Activated T-helper 1 cell treated with anti-CD3 and anti-CD28 coated beads, Interleukin-12 subunit alpha, Interleukin-12 subunit beta, Interleukin-2, Interleukin-4 antibody, amounts not matched to agents 30 ng/mL and 10 ng/mL and 1 ng/mL, durations not matched to agents 14 hours and 24 hours and 36 hours (primary cell): ENCODE measurements at places on chromosomes 1 and 21. TPM values are rescaled to one million over a fixed set of nuclear protein-coding genes. Genes with fewer than 3 reads are reported as not detected.

Gene NME7
- total RNA-seq, result 13.9 and 25.8 TPM in 2 replicates

DNA sequence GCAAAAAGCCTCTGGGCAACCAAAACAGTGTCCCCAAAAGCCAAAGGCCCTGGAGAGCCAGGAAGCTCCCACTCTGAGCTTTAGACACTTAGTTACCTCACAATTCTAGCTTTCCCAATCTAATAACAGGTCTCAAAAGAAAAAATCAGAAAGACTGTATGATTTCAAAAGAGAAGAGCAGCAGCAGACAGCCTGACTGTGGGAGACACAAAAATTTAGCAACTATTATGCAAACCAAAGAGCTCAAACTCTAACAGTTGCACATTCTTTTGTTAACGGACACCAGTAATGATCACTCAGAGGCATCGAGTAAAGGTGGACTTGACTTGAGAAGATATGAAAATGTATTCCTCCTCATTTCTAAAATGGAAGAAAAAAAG, 160.1 kb downstream of the SLC45A1 start:
- peaks cover 13% of the 10 kb centered on the region for H3K36me3 ChIP-seq
- no peak overlapping the region for H3K4me3 ChIP-seq

- H3K27ac ChIP-seq, result peak overlapping the region; percentile 31
- peaks cover 28% of the 10 kb centered on the region for H3K4me1 ChIP-seq
- peak; percentile 5 for DNase-seq
- peaks cover 8% of the 10 kb centered on the region for H3K27me3 ChIP-seq
- H3K4me3 ChIP-seq, result no peak overlapping the region
These were observed 80.0 kb downstream of the NDUFS5 start for GRCh38 chr1:39105841-39106765.

DNA sequence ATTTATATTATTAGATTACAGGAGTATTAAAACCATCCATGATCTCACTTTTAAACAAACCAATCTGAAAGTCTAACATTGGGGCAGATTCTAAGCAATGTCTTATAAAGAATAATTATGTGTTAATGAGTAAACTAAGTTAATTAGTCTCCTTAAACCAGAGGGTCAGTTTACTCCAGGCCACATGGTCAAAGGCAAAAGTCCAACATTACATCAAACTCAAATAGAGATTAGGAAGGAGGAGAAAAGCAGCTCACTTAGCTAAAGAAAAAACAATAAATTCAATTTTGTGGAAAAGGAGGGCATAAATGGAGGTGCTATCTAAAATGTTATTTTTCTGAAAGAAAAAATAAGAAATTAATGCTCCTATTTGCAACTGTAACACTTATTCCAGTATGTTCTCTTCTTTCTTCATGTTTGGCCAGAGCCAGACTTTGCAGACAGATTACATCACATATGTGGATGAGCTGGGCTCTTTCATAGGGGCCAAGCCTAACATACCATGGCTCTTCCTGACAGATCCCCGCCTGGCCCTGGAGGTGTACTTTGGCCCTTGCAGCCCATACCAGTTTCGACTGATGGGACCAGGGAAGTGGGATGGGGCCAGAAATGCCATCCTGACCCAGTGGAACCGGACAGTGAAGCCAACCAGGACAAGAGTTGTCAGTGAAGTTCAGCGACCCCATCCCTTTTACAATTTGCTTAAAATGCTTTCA, 24.3 kb upstream of the FMO2 start:
- H3K27ac ChIP-seq, result no peak overlapping the region
- peaks cover 5% of the 10 kb centered on the region for H3K27me3 ChIP-seq
- no peak overlapping the region for H3K4me3 ChIP-seq
- H3K36me3 ChIP-seq, result no peaks in the 10 kb centered on the region
- no peaks in the 10 kb centered on the region for H3K4me1 ChIP-seq

- H3K27me3 ChIP-seq, result peaks cover 9% of the 10 kb centered on the region
- H3K4me1 ChIP-seq, result peaks cover 6% of the 10 kb centered on the region
- no peak overlapping the region for H3K27ac ChIP-seq
- no peak for DNase-seq
- H3K36me3 ChIP-seq, result no peaks in the 10 kb centered on the region
- H3K4me3 ChIP-seq, result no peak overlapping the region
These were observed 148.5 kb downstream of the GDAP2 start for GRCh38 chr1:117780687-117781475.

GRCh38 chr21:39047046-39047445, 136.2 kb downstream of the PSMG1 start:
- H3K4me1 ChIP-seq, result no peaks in the 10 kb centered on the region
- H3K4me3 ChIP-seq, result no peak overlapping the region
- H3K27ac ChIP-seq, result no peak overlapping the region
- H3K36me3 ChIP-seq, result no peaks in the 10 kb centered on the region

DNA sequence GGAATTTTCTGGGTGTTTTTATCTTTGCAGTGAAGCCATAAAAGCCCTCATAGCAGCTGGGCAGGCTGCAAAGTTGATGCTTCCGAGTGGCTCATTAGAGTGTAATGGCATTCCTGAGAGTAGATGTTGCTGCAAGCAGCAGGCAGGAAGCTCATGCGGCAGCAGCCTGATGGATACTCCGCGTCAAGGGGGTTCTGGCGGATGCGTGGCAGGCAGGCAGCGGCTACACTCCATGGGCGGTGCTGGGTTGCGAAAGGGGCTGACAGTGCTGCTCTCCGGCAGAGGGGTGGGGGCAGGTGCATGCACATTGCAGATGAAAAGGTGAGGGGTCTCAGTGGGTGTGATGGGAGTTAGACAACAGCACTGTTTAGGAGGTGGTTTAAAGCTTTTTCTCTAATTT, 93.2 kb upstream of the AJAP1 start:
- no peaks in the 10 kb centered on the region for H3K36me3 ChIP-seq
- no peak overlapping the region for H3K4me3 ChIP-seq
- no peak for DNase-seq
- peaks cover 2% of the 10 kb centered on the region for H3K27me3 ChIP-seq

GRCh38 chr1:78715181-78715661, 65.6 kb downstream of the IFI44 start:
- H3K27me3 ChIP-seq, result peaks cover 10% of the 10 kb centered on the region
- no peaks in the 10 kb centered on the region for H3K4me1 ChIP-seq
- H3K36me3 ChIP-seq, result no peaks in the 10 kb centered on the region
- no peak overlapping the region for H3K27ac ChIP-seq
- H3K4me3 ChIP-seq, result no peak overlapping the region

DNA sequence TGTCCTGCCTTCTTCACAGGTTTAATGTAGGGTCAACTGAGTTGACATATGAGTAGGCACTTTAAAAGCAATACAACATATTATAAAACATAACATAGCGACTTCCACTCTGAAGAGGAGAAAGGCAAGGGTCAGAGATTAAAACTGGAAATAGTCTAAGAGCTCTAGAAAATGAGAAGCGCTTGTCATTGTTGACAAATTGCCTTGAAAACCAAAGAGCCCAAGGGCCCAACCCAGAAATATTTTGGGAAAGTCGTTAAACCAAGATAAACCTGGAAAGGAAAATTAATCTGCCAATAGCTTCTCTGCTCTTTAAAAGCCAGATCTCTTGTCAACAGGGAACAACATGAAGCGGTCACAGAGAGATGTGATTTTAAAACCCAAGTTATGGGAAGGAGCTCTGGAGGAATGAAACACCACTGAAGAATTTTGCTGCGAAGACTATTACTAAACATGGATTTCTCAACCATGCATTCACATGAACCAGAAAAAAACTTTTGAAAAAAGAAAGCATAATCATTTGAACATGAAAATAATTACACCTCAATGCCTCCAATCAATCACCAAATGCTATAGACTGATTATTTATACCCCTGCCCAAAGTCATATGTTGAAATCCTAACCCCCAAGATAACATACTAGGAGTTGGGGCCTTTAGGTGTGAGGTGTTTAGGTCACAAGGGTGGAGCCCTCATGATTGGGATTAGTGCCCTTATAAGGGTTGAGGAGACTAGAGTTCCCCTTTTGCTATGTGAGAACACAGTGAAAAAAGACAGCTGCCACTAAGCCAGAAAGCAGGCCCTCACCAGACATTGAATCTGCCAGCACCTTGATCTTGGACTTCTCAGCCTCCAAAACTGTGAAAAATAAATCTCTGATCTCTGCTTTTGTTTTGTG, 33.0 kb upstream of the MTF1 start:
- no peak overlapping the region for H3K4me3 ChIP-seq
- H3K27me3 ChIP-seq, result no peaks in the 10 kb centered on the region
- H3K36me3 ChIP-seq, result peaks cover 10% of the 10 kb centered on the region
- no peak for DNase-seq

DNA sequence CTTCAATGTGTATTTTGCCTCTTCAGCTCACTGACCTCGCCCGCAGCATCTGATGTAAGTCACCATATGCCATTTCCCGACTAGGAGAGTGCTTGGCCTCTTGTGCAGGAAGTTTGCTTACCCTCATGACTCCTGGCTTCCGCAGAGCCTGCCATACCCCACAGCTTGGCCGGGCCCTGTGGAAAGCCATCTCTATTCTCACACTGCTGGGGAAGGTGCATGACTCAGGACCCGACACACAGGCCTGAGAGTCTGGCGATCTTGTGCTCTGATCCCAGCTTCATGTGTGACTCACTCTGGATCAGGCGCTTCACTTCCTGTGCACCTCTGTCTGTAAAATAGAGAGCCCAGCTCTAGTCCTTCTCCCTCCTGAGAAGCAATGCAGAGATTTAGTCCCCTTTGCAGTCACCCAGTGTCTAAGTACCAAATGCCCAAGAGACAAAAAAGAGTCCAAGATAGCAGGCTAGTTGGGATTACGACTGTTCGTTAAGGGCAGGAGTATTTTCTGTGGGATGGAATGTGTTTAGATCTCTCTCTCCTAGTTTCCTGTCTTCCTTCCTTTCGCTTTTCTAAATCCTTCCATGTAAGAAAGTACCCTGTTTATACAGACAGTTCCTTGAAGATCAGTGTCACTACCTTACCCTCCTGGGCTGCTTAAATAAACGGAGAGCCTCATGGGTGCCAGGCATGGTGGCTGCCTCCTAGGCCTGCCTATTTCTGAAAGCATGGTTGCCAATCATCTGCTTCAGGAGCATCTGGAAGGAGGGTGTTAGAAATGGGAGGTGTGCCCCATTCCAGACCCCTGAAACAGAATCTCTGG, 62.8 kb upstream of the KIF26B start:
- H3K4me1 ChIP-seq, result no peaks in the 10 kb centered on the region
- no peak overlapping the region for H3K27ac ChIP-seq
- no peak overlapping the region for H3K4me3 ChIP-seq
- no peaks in the 10 kb centered on the region for H3K36me3 ChIP-seq

DNA sequence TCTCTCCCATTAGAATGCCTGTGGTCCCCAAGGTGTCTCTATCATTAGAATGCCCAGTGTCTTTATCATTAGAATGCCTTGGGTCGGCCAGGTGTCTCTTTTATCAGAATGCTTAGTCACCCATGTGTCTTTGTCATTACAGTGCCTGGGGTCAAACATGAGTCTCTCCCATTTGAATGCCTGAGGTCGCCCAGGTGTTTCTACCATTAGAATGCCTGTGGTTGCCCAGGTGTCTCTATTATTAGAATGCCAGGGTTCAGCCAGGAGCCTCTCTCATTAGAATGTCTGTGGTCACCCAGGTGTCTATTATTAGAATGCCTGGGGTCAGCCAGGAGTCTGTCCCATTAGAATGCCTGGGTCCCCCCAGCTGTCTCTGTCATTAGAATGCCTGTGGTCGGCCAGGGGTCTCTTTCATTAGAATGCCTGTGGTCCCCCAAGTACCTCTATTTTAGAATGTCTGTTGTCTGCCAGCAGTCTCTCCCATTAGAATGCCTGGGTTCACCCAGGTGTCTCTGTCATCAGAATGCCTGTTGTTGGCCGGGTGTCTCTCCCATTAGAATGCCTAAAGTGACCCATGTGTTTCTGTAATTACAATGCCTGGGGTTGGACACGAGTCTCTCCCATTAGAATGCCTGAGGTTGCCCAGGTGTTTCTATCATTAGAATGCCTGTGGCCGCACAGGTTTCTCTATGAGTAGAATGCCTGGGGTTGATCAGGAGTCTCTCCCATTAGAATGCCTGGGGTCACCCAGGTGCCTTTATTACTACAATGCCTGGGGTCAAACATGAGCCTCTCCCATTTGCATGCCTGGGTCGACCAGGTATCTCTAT, 57.1 kb downstream of the RNF187 start:
- H3K4me1 ChIP-seq, result no peaks in the 10 kb centered on the region
- no peak overlapping the region for H3K27ac ChIP-seq
- no peak overlapping the region for H3K4me3 ChIP-seq
- no peak for DNase-seq

DNA sequence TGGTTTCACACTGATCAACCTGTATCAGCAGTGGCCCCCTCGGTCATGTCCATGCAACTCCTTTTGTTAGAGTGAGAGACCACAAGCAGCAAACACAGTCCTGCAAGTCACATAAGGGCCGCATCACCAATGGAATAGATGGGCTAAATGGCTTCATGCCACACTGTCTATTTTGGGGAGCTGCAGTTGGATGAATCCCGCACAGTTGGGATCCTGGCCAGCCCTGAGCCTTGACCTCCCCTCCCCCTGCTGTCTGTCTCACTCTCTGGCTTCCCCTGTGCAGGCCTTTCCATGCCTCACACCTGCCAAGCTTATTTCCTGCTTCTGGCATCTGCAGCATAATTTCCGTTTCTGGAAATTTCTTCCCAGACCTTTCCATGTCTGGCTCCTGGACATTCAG, 57.0 kb downstream of the CNIH3 start:
- no peaks in the 10 kb centered on the region for H3K4me1 ChIP-seq
- H3K4me3 ChIP-seq, result no peak overlapping the region
- H3K36me3 ChIP-seq, result no peaks in the 10 kb centered on the region
- peaks cover 4% of the 10 kb centered on the region for H3K27me3 ChIP-seq
- DNase-seq, result no peak

DNA sequence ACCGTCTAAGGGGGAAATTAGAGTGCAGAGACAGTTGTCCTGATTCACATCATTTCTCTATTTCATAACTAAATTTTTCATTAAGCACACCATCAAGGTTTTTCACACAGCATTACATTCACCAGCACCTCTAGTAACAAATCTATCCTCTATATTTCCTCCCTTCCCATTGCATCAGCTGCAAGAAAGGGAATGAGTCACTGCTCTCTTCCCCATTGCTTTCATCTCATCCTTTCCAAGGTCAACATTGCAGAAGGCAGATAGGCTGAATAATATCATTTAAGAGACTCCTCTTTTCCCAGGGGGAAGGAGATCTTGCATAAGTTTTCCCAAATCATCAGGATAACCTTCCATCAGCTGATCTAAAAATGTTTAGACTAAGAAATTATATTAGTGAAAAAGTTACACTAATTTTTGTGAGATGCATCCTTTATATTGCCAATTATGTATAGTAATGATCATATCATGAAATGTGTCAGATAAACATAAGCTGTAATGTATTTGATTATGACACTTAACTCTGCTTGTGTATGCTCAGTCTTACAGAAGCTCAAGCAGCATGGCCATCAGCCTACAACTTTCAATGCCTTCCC, 4.3 kb downstream of the INTS7 start:
- H3K27me3 ChIP-seq, result peaks cover 3% of the 10 kb centered on the region
- H3K36me3 ChIP-seq, result peaks cover 25% of the 10 kb centered on the region
- no peak overlapping the region for H3K27ac ChIP-seq
- DNase-seq, result no peak
- H3K4me1 ChIP-seq, result peaks cover 46% of the 10 kb centered on the region
- no peak overlapping the region for H3K4me3 ChIP-seq

GRCh38 chr1:106954661-106955229, 101.7 kb upstream of the PRMT6 start:
- H3K36me3 ChIP-seq, result no peaks in the 10 kb centered on the region
- no peak overlapping the region for H3K4me3 ChIP-seq
- no peaks in the 10 kb centered on the region for H3K27me3 ChIP-seq
- no peaks in the 10 kb centered on the region for H3K4me1 ChIP-seq
- no peak overlapping the region for H3K27ac ChIP-seq
- DNase-seq, result no peak
